HCT116 (cell line): ENCODE measurements at places on chromosomes 1 and 21.

DNA sequence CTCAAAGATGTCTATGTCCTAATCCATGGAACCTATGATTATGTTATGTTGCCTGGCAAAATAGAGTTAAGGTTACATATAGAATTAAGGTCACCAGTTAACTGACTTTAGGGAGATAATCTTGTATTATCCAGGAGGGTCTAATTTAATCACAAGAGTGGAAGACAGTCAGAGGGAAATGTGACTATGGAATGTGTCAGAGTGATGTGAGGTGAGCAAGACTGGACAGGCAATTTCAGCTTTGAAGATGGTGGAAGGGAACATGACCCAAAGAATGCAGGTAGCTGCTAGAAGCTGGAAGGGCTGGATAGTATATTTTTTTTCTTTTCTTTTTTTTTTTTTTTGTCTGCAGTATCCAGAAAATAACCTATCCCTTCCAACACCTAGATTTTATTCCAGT is 241.7 kb upstream of the NEGR1 start:
- no peak for DNase-seq

DNA sequence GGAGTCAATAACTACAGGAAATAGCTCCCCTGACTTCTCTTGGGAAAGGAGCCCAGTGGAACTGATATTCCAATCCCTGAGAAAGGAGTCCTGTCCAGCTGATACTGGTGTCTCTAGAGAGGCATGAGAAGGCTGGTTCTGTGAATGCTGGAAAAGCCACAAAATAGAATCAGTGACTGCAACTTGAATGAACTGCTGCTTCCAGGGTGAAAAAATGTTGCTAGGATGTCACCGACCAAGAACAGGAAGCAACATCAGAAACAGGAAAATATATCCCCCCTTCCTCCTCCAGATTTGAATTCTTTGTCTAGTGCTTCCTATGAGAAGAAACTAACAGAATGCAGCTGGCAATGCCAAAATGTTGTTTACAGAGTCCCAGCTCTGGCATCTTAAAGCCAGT is 269.3 kb upstream of the LYPLAL1 start:
- no peak for DNase-seq

DNA sequence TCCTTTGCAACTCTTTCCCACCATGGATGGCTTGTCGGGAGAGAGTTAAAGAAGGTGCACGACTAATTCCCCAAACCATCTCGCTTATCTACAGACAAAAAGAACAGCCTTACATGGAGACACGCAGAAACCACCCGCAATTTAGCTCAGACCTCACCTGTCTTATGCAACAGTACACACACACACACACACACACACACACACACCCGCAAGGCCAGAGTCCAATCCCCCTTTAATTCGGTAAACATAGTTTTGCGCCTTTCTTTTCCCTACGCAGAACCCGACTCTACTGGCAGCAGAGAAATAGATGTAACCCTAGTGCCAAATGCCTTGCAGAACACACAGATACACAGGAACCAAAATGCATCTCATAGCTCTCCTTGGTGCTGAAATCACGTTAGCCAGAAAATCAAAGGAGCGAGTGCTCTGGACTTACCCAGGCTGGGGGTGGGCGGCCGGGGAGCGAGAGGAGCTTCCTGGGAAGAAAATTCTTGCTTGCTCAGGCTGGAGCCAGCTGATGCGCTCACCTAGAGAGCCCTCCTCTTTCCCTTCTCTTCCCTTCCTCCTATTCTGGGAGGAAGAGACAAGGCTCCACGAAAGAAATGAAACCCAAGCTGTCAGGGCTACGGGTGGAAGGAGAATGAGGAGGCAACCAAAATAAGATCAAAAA is 470 bp downstream of the TNR start:
- DNase-seq, result no peak

- no peak for DNase-seq
These were observed 34.9 kb upstream of the PPP1R15B start for GRCh38 chr1:204446413-204447111.

GRCh38 chr1:25544819-25545218 is 1.4 kb downstream of the LDLRAP1 start:
- no peak for DNase-seq

- DNase-seq, result no peak
These were observed 50.9 kb upstream of the QSOX1 start for GRCh38 chr1:180103819-180104218.

DNA sequence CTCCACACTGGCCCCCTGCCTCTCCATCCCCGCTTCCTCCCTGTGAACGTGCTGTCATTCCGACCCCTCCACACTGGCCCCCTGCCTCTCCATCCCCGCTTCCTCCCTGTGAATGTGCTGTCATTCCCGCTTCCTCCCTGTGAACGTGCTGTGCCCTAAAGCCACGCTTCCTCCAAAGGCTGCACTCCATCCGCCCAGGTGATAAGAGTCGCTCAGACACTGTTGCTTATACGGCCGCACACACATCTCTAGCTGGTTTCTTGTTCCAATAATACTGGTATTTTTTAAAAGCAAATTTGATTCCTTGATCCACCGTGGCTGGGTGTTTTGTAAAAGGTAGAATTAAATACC is 39.3 kb upstream of the TSPEAR start:
- no peak for DNase-seq

DNA sequence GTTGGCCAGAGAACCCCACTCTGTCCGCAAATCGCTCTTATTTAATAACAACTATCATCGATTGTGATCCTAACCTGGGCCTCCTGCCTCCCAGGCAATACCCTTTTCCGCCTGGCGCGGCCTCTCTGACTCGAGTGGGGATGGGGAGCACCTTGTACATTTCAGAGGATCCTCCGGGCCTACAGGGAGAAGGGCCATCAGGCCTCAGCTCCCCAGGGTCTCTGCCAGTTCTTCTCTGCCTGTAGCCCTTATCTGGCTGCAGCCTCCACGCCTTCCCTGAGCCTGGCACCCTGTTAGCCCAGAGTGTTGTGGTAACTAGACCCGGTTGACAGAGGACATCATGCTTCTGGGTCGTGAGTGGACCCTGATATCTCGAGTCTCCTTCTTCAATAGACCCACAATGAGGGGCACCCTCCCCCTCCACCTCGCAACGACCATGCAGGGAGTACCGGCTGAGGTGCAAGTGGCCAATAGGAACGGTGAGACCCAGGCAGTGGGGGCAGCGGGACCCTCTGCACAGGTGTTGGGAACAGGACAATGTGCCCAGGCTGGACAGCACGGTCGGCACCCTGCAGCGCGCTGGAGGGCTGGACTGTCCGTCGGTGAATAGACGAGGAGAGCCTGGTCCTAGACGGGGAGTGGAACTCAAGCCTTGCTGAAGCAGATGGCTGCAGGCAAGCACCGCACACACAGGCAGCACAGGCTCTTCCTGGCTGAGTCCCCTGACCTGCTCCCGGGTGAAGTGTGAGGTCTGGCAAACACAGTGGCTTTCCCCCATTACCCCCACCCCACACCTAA is 7.1 kb upstream of the CRYBG2 start:
- no peak for DNase-seq

- no peak for DNase-seq
These were observed 158.5 kb upstream of the FGGY start for GRCh38 chr1:59138402-59138801.

GRCh38 chr1:36663772-36664430 is 181.2 kb upstream of the CSF3R start:
- DNase-seq, result no peak

- DNase-seq, result no peak
These were observed 1.5 kb upstream of the RASSF5 start for GRCh38 chr1:206505702-206506355.

DNA sequence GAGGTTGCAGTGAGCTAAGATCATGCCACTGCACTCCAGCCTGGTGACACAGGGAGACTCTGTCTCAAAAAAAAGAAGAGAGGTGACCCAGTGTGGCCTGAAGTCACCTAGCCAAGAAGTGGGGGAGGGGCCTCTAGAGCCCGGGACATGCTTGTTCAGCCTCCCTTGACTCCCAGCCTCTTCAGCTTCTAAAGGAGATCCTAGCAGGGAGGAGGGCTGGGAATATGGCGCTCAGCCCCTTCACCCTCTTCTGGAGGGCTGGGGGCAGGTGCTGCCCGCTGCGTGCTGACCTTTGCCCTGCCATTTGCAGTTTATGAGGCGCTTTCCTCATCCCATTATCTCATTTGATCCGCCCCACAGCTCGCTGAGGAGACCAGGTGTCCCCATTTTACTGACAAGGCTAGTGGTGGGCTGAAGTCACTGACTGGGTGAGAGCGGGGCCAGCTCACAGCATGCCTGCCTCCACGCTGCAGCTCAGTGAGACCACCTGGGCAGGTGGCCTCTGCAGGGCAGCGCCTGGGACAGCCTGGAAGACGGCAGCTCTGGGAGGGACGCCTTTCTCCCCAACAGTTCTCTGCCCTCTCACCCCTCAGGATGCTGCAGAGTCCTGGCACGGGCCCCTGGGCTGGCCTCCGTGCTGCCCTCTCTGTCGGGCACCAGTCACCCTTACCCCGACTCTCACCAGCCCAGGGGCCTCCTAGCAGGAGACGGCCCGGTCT is 7.5 kb downstream of the ELF3 start:
- peak; percentile 73 for DNase-seq

GRCh38 chr1:54842963-54843362 is 41.8 kb upstream of the TTC22 start:
- DNase-seq, result no peak

- no peak for DNase-seq
These were observed 3.1 kb downstream of the KIFAP3 start for GRCh38 chr1:170071378-170071777.

DNA sequence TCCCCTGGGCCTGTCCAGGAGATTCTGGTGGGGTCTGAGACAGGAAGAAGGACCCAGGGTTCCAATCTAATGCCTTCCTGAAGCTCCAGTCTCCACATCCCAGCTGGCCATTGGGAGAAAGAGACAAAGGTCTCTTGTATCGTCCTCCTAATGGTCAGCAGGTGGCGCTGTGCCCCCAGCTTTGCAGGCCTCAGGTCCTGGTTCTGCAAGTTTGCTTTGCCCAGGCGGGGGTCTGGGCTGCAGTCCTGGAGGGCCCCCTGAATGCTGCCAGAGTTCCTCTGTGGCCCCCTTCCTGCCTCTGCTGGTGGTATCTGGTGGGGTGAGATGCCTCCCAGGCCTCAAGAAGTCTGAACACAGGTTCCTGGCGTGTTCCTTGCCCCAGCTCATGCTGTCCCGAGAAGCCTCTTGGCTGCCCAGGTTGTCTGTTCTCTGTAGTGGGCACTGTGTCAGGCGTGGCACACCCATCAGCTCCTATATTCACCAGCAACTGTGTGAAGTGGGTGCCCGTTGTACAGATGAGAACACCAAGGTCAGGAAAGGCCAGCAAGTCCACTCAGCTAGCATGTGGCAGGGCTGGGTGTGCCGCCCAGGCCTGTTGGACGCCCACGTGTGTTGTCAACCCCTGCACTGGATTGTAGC is 33.8 kb upstream of the CSF3R start:
- peak; percentile 39 for DNase-seq

DNA sequence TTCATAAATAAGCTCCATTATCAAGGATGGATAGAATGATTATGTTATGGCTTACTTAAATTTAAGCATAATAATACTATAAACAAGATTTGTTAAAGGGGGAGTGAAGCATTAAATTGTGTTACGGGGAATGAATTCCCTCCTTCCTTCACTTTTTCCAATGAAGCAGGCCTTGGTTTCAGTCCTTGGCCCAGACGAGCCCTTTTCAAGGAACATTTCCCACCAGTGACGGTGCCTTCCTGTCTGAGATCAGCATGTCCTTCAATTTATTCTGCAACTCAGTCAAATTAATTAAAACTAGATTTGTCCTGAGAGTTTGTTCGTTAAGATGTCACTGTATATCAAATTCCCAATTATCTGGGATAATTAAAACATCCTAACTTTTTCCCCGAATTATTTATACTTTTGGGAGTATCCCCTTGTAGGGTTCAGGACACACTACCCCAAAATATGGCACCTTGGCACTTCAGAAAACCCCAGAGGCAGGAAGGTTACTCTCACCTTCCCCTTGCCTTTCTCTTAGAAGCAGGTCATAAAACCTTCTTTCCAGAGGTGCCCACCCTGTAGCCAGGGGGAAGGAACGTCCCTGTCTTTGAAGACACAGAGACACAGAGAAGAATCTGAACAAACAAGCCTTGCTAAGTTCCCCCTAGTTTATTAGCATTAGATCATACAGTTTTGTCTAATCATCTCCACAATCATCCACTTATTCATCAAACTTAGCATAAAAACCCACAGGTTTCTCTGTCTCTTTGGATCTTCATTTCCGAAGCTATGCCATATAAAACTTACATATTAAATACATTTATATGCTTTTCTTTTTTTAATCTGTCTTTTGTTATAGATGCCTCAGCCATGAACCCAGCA is 86.2 kb upstream of the ARHGAP29 start:
- DNase-seq, result no peak

DNA sequence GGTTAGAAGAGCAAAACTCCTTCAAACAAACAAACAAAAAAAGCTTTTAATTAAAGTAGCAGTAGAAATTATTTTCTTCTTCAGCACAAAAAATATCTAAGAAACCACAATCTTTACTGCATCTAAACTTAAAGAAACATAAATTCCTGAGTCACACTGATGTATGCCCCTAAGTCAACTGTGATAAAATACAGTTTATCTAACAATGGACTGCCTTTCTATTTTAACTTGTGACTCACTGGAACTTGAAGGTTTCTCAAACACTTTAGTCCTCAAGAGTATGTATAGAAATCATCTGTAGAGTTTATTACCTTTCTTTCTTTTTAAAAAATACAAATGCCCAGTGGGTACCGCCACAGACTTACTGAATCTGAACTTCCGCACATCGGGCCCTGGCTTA is 86.2 kb downstream of the LBR start:
- no peak for DNase-seq

DNA sequence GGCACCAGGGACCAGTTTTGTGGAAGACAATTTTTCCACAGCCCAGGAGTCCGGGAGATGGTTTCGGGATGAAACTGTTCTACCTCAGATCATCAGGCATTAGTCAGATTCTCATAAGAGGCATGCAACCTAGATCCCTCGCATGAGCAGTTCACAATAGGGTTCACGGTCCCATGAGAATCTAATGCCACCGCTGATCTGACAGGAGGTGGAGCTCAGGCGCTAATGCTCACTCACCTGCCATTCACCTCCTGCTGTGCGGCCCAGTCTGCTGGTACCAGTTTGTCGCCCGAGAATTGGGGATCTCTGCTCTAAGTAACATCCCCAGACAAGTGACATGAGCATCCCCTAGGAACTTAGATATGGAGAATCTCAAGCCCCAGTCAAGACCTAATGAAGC is 180.7 kb downstream of the COQ8A start:
- DNase-seq, result no peak

GRCh38 chr1:227855687-227856086 is 40.2 kb downstream of the PRSS38 start:
- DNase-seq, result no peak

- no peak for DNase-seq
These were observed 102.1 kb downstream of the XCL2 start for GRCh38 chr1:168441745-168442144.

GRCh38 chr1:33397125-33397506 is 33.8 kb downstream of the PHC2 start:
- no peak for DNase-seq

GRCh38 chr1:119909890-119910596 is 13.7 kb upstream of the ADAM30 start:
- no peak for DNase-seq
